ENCODE measurements at places on chromosomes 2 and 18. TPM values are rescaled to one million over a fixed set of nuclear protein-coding genes. Genes with fewer than 3 reads are reported as not detected.

PDE11A gene
- not detected for total RNA-seq

G6PC2 gene
- not detected for total RNA-seq

GRB14 gene
- not detected for total RNA-seq

ST6GAL2 gene
- not detected for total RNA-seq

CCDC178 gene
- not detected for total RNA-seq

LAMA1 gene
- total RNA-seq, result not detected

ITGB6 gene
- total RNA-seq, result not detected

IL36A gene
- 0.23 TPM for total RNA-seq

ABCB11 gene
- total RNA-seq, result not detected

TPRKB gene
- total RNA-seq, result 38.5 TPM

GPR39 gene
- not detected for total RNA-seq

POTEC gene
- not detected for total RNA-seq

NAT8 gene
- total RNA-seq, result not detected

ST8SIA5 gene
- not detected for total RNA-seq

FLACC1 gene
- 1.4 TPM for total RNA-seq

TMEM200C gene
- not detected for total RNA-seq

LOXHD1 gene
- total RNA-seq, result not detected

EVX2 gene
- not detected for total RNA-seq

UGT1A9 gene
- not detected for total RNA-seq

LRRTM1 gene
- total RNA-seq, result not detected

TFPI gene
- total RNA-seq, result 1.2 TPM

GALNT3 gene
- 4.9 TPM for total RNA-seq

PDE1A gene
- not detected for total RNA-seq

RNF152 gene
- total RNA-seq, result 0.92 TPM

ITGA6 gene
- 0.68 TPM for total RNA-seq

KLHL29 gene
- total RNA-seq, result 3.7 TPM

TLX2 gene
- 0.54 TPM for total RNA-seq

SERPINB8 gene
- total RNA-seq, result 25.5 TPM

PROC gene
- total RNA-seq, result 0.12 TPM

CTNNA2 gene
- total RNA-seq, result not detected

GREB1 gene
- total RNA-seq, result 0.05 TPM

DIS3L2 gene
- total RNA-seq, result 27.8 TPM

TTC39C gene
- total RNA-seq, result 28.8 TPM

NR4A2 gene
- 13.2 TPM for total RNA-seq

SERPINB12 gene
- total RNA-seq, result not detected

COL5A2 gene
- 0.66 TPM for total RNA-seq

DSG4 gene
- not detected for total RNA-seq

KCNG2 gene
- not detected for total RNA-seq

EVA1A gene
- total RNA-seq, result not detected

PSD4 gene
- 278 TPM for total RNA-seq

CENPA gene
- total RNA-seq, result 23.6 TPM

TNFAIP6 gene
- not detected for total RNA-seq

SLC4A1AP gene
- 27.1 TPM for total RNA-seq

CCDC150 gene
- 18.2 TPM for total RNA-seq

GPBAR1 gene
- total RNA-seq, result 0.68 TPM

ABCA12 gene
- not detected for total RNA-seq

TTN gene
- 2.8 TPM for total RNA-seq

SCN2A gene
- total RNA-seq, result not detected

PGAP1 gene
- total RNA-seq, result 27.1 TPM
